ENCODE measurements at places on chromosomes 12 and 14.

- DNase-seq: no peak
Observed at GRCh38 chr12:56021889-56022497, 1.1 kb downstream of the IKZF4 start.

DNA sequence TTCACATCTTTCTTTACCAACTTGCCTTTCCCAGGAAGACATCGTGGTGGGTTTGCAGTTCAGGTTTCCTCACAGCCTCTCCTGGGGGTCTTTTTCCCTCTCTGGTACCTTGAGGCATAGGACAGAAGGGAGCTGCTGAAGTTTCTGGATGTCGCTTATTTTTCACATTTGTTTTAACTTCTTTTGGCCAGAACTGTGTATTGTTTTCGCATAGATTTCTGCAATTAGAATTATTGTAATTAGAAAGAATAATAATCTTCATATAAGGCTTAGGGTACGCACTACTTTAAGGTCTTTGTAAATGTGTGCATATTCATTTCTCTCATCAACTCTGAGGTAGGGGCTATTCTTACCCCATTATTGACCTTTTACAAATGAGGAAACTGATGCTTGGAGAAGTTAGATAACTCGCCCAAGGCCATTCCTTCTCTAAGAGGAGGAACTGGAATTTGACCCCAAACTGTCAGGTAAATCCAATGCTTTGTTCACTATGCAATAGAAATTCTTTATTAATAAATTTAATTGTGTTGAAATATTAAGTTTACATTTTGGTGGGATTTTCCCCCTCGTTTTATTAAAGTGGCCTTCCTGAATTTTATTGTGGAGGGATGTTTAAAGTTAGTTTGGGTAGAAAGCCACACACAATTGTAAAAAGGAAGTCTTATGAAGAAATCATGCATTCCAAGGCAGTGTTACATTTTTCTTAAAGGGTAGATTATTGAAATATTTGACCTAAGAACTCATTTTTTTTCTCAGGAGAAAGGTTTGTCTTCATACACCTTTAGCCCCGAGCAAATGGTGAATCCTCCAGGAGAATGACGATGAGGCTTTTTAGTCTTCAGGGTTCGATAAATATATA is 12.1 kb upstream of the SLC38A2 start:
- DNase-seq: no peak

DNA sequence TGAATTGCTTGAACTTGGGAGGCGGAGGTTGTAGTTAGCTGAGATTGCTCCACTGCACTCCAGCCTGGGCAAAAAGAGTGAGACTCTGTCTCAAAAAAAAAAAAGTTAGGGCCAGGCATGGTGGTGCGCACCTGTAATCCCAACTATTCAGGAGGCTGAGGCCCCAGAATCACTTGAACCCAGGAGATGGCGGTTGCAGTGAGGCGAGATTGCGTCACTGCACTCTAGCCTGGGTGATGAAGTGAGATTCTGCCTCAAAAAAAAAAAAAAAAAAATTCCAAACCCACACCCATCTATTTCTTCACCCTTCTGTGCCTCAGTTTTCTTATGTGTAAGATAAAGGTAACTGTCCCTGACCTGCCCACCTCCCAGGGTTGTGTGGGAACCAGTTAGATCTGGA is 11.0 kb upstream of the MLXIP start:
- no peak for DNase-seq

- DNase-seq: no peak
Observed at GRCh38 chr12:98437166-98437565, 78.2 kb upstream of the TMPO start.

All from OCI-M1 (cell line).